Mesenteric fat pad (tissue), 1 donor: ENCODE measurements at places on chromosomes 5 and 9. TPM values are rescaled to one million over a fixed set of nuclear protein-coding genes. Genes with fewer than 3 reads are reported as not detected.

DNA sequence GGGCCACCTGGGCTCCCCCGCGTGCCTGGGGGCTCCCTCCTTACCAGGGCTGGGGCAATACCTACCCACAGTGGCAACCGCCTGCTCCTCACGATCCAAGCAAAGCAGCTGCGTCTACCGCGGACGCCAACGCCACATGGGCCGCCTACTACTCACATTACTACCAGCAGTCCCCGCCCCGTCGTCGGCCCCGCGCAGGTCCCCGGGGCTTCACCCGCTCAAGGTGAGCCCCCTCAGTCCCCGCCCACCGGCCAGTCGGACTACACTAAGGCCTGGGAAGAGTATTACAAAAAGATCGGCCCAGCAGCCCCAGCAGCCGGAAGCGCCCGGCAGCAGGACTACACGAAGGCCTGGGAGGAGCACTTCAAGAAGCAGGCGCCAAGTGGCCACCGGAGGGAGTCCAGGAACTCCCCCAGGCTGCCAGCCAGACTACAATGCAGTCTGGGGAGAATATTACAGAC, 106.0 kb upstream of the MTAP start:
- DNase-seq = no peak

GRCh38 chr5:179981636-179982035, 73.9 kb upstream of the TBC1D9B start:
- DNase-seq = no peak

DNA sequence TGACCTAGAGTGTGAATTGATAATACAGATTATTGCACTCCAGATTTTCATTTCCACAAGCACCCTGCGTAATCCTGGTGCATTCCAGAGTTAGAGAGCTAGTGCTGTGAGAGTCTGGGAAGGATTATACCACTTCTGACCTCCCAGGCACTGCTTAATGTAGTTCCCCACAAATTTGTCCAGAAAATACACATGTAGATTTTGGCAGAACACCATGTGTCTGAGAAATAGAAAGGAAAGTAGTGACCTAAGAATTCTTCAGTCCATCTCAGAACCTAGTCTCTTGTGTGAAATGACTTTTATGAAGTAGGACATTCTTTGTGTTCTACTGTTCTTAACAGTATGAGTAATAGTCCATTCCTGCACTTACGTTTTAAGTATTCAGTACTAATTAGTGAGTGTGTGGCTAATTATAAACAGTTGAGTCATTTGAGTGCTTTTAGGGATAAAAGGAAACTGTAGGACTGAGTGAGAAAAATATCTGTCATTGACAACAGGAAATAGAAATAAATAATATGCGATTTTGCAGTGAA, 27.8 kb upstream of the PTPDC1 start:
- DNase-seq = no peak

GRCh38 chr9:125332527-125332926, 70.9 kb downstream of the GAPVD1 start:
- DNase-seq = no peak

DNA sequence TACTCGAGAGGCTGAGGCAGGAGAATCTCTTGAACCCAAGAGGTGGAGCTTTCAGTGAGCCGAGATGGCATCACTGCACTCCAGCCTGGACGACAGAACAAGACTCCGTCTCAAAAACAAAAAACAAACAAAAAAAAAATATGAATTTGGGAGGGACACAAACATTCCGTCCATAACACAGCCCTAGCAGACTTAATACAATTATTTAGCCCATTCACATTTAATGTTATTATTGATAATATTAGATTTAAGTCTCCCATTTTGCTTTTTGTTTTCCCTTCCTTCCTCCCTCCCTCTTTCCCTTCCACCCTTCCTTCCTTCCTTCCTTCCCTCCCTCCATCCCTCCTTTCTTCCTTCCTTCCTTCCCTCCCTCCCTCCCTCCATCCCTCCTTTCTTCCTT, 4.6 kb upstream of the CCNI2 start:
- no peak for DNase-seq

DNA sequence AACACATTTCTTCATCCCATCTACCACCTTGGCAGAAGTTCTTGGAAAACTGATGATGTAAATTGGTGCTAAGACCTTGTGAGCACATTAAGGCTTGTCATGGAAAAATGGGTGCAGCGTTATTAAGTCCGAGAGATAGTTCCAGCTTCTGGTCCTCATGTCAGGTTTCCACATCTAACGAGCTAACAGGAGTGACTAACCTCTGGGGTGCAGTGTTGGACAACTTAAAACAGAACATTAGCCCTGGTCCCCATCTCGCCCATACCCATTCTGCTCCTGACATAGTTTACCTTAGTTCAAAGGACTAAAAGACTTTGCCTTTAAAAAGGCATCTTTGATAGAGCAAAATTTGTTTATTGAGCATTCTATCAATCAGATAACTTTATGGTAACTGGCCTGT, 128.0 kb downstream of the SLC1A3 start:
- DNase-seq = no peak

- no peak for DNase-seq
Measured at GRCh38 chr9:136057236-136058081, 37.6 kb downstream of the NACC2 start.

HRH2 gene
- total RNA-seq = 12.5 TPM

CDO1 gene
- 60.8 TPM for total RNA-seq
